ENCODE measurements at places on chromosomes 1 and 21. TPM values are rescaled to one million over a fixed set of nuclear protein-coding genes. Genes with fewer than 3 reads are reported as not detected.

DNA sequence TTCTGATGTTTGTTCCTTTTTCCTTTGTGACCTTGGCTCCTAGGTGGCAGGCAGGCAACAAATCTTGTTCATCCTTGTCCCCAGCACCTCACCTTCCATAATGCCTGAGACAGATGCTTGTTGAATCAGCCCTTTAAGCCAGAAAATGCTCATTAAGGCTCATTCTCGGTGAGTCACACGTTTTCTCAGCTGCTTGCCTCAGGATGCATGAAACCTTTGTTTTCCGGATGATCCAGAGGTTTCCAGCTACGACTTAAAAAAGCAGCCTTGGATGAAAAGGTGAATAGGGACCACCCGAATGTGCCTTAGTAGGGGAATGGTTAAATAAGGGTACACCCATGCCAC is 4.6 kb upstream of the ATP13A2 start:
- DNase-seq, result no peak
- H3K27ac ChIP-seq, result no peak overlapping the region
- H3K36me3 ChIP-seq, result no peaks in the 10 kb centered on the region
- H3K4me3 ChIP-seq, result no peak overlapping the region

- no peaks in the 10 kb centered on the region for H3K27me3 ChIP-seq
- no peak for DNase-seq
- no peaks in the 10 kb centered on the region for H3K4me1 ChIP-seq
- H3K27ac ChIP-seq, result no peak overlapping the region
- H3K36me3 ChIP-seq, result no peaks in the 10 kb centered on the region
These were observed 169.3 kb downstream of the PRDM2 start for GRCh38 chr1:13869172-13869797.

- no peak overlapping the region for H3K4me3 ChIP-seq
- H3K27me3 ChIP-seq, result no peaks in the 10 kb centered on the region
- no peak overlapping the region for H3K27ac ChIP-seq
- no peaks in the 10 kb centered on the region for H3K36me3 ChIP-seq
These were observed 7.7 kb upstream of the GIPC2 start for GRCh38 chr1:78038071-78038470.

DNA sequence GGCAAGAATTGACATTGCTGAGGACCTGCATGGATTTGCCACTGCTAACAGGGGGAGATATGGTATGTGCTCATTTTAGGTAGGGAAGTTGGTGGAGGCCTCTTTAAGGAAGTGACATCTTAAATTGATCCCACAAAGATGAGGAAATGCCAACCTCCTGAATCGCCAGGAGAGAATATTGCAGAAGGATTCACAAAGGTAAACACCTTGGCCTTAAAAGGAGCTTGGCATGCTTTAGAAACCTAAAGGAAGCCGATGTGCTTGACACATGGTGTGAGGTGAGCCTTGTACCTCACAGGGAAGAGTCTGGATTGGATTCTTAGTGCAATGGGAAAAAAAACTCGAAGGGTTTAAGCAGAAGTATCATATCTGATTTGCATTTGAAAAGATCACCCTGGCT is 470.5 kb upstream of the DAB1 start:
- H3K27me3 ChIP-seq, result no peaks in the 10 kb centered on the region
- DNase-seq, result no peak
- no peak overlapping the region for H3K27ac ChIP-seq
- H3K4me3 ChIP-seq, result no peak overlapping the region
- no peaks in the 10 kb centered on the region for H3K36me3 ChIP-seq

DNA sequence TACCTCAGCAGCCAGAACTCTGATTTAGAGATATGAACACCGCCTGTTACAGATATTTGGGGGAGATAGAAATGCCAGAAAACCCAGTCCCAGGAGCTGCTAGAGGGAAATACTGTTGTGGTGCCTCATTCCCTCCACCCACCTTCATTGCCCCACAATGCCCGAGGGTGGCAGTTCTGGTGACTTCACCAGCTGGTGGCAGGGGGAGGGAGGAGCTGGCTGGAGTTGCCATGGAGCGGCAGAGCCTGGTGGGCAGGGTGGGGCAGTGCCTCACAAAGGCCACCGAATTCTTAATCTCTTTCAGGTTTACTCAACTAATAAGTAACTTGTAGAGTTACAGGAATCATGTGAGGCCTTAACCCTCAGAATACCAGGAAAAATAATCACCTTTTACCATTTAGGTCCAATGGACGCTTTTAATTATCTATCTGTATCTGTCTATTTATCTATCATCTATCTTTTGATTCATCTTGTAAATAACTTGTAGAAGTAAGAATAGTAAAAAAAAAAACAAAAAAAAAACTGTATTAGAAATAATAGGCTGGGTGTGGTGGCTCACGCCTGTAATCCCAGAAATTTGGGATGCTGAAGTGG is 11.7 kb upstream of the S100A11 start:
- H3K4me1 ChIP-seq, result peaks cover 24% of the 10 kb centered on the region
- DNase-seq, result no peak
- peak overlapping the region; percentile 84 for H3K4me3 ChIP-seq
- H3K36me3 ChIP-seq, result no peaks in the 10 kb centered on the region

BRDT gene
- total RNA-seq, result not detected

ATAD3C gene
- 10.2 TPM for total RNA-seq

Data from glutamatergic neuron (in vitro differentiated cells).